ENCODE measurements at places on chromosomes 16 and 17.
A peak's percentile ranks its signal among the peaks of the same experiment; 100 is the strongest.

- DNase-seq, result no peak
These were observed 15.9 kb downstream of the PFAS start for GRCh38 chr17:8264836-8265542.

DNA sequence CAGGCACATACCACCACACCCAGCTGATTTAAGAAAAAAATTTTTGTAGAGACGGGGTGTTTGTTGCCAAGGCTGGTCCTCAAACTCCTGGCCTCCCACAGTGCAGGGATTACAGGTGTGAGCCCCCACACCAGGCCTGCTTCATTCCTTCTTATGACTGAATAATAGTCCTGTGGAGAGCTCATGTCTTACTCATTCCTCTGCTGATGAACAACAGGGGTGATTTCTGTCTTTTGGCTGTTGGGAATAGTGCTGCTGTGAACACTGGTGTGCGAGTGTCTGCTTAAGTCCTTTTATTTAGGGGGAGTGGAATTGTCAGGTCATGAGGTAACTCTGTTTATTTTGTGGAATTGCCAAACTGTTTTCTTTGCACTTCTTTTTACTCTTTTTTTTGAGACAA lies 2.7 kb upstream of the CTRB1 start:
- no peak for DNase-seq

- no peak for DNase-seq
These were observed 245.1 kb downstream of the SOX9 start for GRCh38 chr17:72365857-72366414.

DNA sequence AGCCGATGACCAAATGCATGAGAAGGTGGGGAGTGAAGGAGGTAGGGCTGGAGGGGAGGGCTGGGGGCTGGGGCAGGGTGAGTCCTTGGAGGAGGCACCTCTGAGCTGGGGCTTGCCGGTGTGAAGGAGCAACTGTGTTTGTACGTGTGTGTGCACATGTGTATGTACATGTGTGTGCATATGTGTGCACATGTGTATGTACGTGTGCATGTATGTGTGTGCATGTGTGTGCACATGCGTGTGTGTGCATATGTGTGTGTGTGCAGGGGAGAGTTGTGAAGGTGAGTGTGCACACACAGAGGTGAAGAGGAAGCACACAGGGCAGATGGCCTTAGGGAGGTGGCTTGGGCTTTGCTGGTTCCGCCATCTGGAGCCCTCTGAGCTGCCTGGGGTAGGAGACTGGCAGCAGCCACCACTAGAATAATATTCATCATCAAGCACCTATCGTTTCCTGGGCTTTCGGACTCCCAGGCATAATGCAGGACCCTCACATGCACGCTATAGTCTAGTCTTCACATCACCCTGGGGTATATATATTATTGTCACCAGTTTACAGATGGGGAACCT lies 120.9 kb upstream of the CDC42EP4 start:
- no peak for DNase-seq

DNA sequence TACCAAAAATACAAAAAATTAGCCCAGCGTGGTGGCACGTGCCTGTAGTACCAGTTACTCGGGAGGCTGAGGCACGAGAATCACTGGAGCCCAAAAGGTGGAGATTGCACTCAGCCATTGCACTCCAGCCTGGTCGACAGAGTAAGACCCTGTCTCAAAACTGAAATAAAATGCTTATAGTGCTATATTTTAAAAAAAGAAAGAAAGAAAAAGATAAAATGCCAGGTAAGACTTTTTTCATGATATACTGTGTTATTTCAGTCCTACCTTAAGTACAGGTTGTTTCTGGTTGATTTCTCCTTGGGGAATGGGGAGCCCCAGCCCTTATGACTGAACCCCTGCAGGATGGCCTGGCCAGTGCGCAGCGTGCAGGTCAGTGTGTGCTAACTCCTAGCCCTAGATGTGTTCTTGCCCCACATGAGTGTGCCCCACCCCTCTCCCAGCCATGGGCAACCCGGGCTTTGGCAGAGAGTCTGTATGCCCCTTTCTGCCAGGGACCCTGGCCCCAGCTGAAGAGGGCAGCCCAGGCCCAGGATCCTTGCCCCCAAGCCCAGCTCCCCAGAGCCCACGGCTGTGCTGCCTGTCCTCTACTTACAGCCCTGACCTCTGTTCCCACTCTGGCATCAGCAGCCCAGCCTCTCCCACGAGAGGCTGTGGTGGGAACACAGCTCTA lies 1.3 kb downstream of the CNGB1 start:
- no peak for DNase-seq

DNA sequence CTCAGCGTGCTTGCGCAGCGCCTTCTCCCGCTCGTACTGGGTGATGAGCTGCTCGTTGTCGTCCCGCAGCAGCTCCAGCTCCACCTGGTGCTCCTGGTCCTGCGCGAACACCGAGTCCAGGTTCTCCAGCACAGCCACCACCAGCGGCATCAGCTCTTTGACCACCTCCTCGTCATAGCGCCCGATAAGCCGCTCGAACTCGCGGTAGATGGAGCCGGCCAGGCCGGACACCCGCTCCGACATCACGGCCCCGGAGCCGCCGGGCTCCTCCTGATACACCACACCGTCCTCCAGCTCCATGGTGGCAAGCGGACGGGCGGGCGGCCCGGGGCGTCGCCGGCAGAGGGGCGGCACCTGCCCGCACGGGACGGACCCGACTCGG lies 320 bp downstream of the SPAG9 start:
- DNase-seq, result peak; percentile 61

- no peak for DNase-seq
These were observed 1.4 kb downstream of the PLD6 start for GRCh38 chr17:17204635-17205231.
